Urinary bladder (tissue), 4 donors: ENCODE measurements at places on chromosomes 13 and 19. TPM values are rescaled to one million over a fixed set of nuclear protein-coding genes. Genes with fewer than 3 reads are reported as not detected.

U2AF1L4 gene
- total RNA-seq = 9.6 TPM

IFNL1 gene
- not detected for total RNA-seq

KIR2DL4 gene
- total RNA-seq = not detected

WDR62 gene
- 2.3 TPM for total RNA-seq

CD70 gene
- not detected for total RNA-seq

NUDT15 gene
- 15.3 TPM for total RNA-seq

HOMER3 gene
- 20.7 TPM for total RNA-seq

RFPL4AL1 gene
- total RNA-seq = not detected

KLK12 gene
- total RNA-seq = not detected

NUDT19 gene
- total RNA-seq = 13.1 TPM

PSG1 gene
- total RNA-seq = not detected

MAP4K1 gene
- 2.2 TPM for total RNA-seq

GRCh38 chr19:7478173-7478842, 10.5 kb downstream of the PEX11G start:
- DNase-seq = no peak

- DNase-seq = no peak
These were observed 893.4 kb upstream of the MIR17HG start for GRCh38 chr13:90454002-90454636.

- peak; percentile 5 for DNase-seq
These were observed 293.6 kb downstream of the TDRD3 start for GRCh38 chr13:60690604-60691003.

GRCh38 chr13:22837980-22838647, 342.7 kb upstream of the SGCG start:
- no peak for DNase-seq

DNA sequence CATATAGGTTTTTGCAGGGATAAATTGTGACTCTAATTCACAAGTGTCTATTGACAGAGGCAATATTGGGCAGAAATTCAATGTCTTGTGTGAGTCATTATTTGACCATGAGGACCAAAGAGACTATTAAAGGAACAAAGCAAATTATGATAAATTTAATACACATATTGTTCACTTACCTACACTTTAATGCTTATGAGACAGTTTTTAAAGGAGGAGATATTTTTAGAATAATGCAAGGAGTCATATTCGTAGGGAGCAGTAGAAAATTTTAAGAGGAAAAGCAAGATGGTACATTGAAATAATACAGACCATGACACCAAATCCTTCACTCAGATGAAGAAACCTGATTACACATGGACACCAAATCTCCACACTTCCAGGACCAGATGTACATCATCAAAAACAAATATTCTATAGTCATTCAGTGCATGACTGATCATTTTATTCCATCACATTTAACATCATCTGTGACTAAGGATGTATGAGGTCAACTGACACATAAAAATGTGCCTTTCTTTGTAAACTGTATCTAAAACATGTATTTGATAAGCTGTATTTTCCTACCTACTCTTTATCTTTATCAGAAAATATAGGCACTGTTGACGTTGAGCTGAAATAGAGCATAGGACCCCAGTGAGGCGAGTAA, 4.2 kb upstream of the OR7A17 start:
- DNase-seq = no peak

GRCh38 chr19:2949939-2950285, 5.1 kb upstream of the ZNF77 start:
- no peak for DNase-seq

GRCh38 chr19:58545286-58546018, 1.6 kb downstream of the TRIM28 start:
- DNase-seq = no peak

GRCh38 chr13:52085421-52085820, 43.5 kb downstream of the NEK5 start:
- DNase-seq = no peak

DNA sequence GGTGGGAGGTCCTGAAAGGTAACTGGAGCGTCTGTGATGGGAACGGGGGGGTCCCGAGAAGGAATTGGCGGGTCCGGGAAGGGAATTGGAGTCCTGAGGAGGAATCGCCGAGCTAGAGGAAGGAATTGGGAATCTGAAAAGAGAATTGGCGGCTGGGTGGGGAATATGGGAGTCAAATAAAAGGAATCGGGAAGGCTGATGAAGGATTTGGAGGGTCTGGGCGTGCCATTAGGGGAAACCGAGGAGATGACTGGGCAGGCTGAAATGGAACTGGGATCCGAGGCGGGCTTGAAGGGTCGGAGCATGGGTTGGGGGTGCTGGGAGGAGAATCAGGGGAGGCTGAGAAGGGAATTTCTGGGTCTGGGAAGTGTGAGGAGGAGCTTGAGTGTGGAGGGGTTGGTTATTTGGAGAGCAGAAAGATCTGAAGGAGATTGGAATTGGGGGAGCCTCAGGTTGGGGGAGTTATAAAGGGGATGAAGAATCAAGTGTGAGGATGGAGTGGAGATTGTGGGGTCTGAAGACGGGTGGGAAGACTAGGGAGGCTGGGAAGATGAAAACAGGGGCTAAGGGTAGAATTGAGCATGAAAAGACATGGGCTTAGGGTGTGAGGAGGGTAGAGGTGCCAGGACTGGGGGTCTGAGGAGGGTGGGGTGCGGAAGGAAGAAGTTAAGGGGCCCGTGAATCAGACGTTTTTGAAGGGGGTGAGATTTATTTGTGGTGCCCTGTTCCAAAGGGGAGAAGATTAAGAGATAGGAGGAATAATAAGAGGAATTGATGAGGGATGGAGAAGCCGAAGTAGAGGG, 718 bp downstream of the ACTN4 start:
- DNase-seq = no peak

GRCh38 chr13:37870489-37870845, 895 bp upstream of the TRPC4 start:
- no peak for DNase-seq

GRCh38 chr19:13013649-13014048, 18.4 kb downstream of the NFIX start:
- DNase-seq = no peak

DNA sequence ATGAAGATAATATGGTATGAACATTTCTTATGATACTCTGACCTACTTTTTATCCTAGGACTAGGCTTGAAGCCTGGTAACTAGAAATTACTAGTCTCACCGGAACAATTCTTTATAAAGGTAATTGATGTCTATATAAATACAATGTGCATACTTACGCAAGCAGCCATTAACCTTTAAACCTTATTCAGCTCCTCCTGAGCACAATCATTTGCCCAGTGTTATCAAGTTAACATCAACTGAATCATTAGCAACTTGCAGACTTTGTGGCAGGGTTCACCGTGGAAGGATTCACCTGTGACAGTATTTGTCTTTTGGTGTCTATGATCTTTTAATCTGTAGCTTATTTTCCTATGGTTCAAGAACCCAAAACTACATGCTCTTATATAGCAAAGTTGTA, 508.6 kb upstream of the KLHL1 start:
- DNase-seq = no peak

DNA sequence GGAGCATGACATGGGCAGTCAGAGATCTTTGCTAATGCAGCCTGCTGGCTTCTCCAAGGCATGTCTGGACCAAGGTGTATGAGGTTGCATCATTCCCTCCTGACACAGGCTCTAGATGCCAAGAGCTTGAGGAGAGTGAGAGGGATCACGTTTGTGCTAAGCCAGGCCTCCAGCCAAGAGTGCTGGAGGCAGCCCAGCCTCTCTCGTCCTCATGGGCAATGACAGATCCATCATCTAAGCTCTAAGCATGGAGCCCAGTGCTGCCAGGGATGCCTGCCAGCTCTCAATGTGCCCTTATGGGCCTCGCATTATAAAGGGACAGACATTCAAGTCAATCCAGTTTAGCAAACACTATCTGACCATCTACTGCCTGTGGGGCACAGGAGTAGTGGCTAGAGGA, 136.3 kb upstream of the VSTM2B start:
- DNase-seq = no peak

DNA sequence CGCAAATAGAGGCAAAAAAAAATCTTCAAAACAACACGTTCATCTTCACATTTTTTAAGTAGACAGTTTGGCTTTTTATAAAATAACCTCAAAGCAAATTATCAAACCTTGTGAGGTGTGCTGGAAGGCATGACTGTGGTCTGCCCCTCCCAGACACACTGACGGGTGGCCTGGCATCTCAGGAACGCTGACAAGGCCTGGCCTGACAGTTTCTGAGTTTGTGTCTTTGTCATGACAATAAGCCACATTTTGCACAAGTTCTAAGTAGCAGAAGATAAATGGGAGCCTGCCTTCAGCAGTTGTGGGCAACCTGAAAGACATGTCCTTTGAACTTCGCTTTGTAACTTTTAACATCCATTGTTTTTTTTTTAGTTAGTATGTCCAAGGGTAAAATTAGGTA, 38.5 kb downstream of the SOX21 start:
- DNase-seq = no peak

GRCh38 chr13:37366044-37366770, 232.4 kb downstream of the POSTN start:
- no peak for DNase-seq

- DNase-seq = no peak
These were observed 1906.4 kb upstream of the PRR20A start for GRCh38 chr13:55234311-55234710.

- no peak for DNase-seq
These were observed 20.1 kb upstream of the ARHGEF18 start for GRCh38 chr19:7328647-7329046.

DNA sequence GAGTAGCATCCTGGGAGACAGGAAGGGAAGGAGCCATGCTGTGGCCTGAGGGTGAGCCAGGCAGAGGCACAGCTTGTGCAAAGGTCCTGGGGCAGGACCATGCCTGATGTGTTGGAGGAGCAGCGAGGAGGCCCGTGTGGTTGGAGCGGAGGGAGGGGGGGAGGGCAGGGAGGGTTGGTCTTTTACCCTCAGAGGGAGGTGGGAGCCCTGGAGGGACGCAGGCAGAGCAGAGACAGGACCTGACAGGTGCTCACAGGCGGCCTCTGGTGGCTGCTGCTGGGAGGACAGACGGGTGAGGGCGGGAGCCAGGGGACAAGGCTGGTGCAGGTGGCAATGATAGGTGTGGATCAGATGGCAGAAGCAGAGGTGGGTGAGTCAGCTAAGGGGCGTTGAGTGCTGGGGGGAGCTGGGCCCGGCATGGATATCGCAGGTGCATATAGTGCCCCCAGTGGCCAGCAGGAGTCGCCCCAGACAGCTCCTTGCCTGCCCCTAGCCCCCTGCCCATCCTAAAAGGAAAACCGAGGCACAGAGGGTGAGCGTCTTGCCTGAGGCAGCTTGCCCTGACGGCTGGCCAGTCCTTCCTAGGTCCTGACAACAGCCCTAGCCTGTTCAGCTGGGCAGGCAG, 9.8 kb upstream of the GNA15 start:
- DNase-seq = no peak

DNA sequence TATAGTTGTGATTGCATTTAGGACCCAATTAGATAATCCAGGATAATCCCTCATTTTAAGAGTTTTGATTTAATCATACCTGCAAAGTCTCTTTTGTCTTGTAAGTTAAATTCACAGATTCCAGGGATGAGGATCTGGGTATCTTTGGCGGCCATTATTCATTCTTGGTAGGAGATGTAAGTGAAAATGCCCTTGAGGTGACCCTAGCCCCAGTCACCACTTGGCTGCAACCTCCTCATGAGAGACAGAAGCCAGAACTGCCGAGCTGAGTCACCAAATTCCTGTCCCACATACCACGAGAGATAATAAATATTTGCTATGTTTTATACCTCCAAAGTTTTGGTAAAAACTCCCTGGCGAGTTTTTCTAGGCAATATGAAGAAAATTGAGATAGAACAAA, 389.4 kb downstream of the RFC3 start:
- DNase-seq = no peak

- no peak for DNase-seq
These were observed 158.1 kb upstream of the TSC22D1 start for GRCh38 chr13:44734201-44734707.

DNA sequence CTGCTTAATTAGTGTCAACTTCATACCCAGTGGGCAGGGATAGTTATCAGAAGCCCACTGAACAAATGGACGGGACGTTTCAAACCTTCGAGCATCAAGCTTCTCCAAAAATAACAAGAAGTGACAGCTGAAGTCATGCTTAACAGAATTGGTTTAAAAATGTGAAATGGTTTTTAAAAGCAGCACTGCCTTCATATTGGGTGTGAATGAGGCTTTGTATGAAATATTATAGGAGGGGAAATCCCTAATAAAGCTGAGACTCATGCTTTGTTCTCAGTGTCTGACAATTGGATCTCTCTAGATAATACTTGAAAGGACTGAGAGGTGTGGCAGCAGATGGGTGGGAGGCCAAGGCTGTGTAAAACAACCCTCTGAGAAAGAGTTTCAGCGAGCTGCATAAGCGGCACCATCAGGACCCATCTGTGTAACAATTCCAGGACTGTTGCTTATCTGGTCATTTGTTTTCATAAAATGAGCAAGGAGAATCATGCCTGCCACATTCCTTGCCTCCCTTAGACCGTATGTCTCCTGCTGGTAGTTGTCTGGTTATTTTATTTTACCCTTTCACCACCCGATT, 667.7 kb downstream of the DIAPH3 start:
- DNase-seq = no peak
